ENCODE measurements at places on chromosomes 4 and X.

GRCh38 chr4:63757929-63758328 lies 651.3 kb downstream of the TECRL start:
- DNase-seq: no peak

DNA sequence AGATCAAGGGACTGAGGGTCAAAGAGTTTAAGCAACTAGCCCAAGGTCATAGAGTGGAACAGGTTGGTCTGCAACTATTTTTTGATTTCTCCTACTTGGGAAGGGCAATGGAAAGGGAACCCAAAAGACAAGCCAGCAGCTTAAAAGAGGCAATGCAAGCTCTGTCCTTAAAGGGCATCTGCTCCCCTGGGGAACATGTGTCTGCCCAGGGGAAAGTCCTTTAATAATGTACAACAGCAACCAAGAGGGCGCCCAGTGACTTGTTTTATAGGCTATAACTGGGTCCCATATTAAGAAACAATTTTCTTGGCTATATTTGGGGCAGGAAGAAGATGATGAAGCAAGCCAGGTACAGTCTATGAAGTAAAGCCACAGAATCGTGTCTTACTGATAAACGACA lies 54.7 kb upstream of the RBM47 start:
- no peak for DNase-seq

DNA sequence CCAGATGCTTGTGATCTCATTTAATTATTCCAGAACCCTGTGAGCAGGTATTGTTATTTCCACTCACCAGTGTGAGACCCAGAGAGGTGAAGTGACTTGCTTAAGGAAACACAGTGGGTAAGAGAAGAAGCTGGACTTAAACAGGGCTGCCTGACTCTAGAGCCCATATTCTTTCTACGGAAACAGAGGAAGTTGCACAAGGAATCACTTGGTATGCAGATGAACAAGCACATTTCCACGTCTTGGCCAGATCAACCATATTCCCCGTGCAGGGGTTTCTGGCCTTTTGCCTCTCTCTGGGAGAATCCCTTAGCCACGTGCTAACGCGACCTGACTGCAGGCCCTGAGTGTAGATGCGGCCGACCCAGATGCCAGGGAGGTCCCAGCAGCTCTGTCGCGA lies 195.5 kb upstream of the ATP6AP2 start:
- DNase-seq: no peak

- DNase-seq: no peak
These were observed 333.2 kb downstream of the ARHGAP10 start for GRCh38 chr4:148065075-148065474.

DNA sequence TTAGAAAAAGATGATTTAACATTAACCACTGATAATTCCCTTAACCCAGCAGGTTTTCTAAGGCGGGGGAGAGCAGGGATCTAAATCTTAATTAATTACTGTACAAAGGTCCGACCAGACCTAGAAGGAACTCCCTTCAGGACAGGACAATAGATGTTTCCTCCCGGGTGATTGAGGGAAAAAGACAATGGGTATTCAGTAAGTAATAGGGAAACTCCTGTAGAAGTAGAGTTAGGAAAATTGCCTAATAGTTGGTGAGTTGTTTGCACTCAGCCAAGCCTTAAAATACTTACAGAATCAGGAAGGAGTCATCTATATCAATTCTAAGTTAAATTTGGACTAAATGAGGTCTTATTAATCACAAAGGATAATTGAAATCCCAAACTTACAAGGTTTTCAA lies 5.8 kb upstream of the SRD5A3 start:
- DNase-seq: no peak

DNA sequence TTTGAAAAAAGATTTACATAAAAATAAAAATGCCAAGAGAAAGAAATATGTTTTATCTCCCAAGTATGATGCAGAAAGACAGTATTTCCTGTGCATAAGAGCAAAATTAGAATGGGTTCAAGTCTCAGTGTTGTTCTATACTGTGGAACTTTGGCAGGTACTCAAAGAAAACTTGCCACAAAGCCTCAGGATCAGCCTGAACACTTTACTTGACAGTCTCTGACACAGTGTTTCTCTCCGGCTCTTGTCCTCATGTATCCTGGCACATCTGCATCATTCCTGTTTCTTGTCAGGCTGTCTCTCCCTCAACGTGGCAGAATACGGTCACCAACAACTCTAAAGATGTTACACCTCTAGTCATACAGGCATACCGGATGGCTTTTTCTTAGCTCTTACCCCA lies 273.7 kb downstream of the ARHGAP24 start:
- no peak for DNase-seq

DNA sequence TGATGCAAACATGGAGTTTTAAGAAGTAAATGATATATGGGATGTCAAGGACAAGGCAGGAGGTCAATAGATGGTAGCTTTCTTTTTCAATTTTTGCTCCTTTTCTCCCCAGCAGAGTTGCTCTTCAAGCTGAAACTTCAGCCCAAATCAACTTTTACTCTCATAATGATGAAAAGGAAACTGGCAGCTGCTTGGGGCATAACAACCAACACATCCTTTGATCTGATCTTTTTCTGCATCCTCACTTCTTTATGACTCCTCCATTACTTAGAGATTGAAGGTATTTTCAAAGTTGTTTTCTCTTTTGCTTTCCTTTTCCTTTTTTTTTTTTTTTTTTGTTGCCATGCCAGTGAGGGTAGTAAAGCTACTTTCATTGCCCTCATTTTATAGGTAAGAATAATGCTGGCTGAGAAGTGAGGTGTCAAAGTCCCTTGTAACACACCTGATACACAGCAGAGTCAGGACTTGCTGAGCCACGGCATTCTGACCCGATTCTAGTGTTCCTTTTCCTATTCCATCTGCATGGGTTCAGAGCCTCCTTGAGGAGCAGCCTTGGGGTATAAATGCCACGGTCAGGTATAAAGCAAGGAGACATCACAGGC lies 26.9 kb downstream of the SLC2A9 start:
- DNase-seq: no peak

DNA sequence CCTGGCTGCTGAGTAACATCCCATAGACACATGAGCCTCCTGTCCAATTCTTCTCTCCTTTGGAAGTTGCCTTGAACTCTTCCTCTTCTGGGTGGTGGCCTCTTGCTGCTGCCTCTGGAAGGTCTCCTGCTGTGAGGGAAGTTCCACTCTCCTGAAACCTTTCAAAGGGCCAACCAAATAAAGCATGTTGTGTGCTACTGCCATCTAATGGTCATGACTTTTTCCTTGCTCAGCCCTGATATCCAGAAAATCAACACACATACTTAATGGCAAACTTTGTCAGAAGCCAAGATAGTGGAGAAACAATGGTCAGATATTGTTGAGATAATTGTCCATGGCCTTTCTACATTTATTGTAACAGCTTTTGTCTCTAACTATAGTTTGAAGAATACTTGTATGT lies 19.1 kb upstream of the ZXDA start:
- DNase-seq: no peak

All from NCI-H187 treated with DMSO at 0.1 percent for 48 hours (cell line).